ENCODE measurements at places on chromosomes 13 and 19.

DNA sequence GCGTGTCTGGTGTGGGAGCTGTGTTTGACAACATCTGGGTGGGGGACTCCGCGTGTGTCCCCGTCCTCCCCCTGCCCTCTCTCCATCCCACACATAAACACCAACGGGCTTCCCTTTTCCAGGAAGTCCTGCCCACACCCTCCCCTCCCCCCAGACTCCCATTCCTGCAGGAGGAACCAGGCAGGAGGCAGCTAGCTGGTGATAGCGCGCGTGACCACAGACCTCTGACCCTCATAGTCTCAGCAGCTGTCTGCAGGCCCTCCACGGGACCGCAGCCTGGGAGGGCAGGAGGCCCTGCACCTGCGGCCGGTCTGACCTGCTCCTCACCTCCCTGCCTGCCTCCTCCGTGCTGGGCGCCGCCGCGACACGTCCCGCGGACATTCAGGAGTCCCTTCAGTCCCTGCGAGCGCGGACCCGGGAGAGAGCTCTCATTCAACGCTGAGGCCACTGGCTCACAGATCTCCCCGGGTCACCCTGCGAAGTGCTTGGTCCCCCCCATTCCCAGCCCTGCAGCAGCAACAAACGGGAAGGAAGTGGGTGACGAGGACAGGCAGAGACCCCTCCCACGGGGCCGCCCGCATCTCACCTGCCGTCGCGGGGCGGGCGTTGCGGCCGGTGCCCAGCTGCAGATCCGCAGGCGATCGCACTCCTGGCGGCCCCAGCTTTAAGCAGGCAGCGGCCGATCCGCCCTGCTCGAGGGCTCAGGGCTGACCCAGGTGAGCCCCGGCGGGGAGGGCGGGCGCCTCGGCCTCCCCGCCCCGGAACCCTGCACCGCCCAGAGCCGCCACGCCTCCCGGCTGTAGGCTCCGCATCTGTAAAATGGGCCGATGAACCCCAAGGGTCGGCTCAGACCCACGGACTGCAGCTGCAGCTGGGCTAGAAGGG lies 1.1 kb upstream of the ACP5 start:
- DNase-seq, result no peak

DNA sequence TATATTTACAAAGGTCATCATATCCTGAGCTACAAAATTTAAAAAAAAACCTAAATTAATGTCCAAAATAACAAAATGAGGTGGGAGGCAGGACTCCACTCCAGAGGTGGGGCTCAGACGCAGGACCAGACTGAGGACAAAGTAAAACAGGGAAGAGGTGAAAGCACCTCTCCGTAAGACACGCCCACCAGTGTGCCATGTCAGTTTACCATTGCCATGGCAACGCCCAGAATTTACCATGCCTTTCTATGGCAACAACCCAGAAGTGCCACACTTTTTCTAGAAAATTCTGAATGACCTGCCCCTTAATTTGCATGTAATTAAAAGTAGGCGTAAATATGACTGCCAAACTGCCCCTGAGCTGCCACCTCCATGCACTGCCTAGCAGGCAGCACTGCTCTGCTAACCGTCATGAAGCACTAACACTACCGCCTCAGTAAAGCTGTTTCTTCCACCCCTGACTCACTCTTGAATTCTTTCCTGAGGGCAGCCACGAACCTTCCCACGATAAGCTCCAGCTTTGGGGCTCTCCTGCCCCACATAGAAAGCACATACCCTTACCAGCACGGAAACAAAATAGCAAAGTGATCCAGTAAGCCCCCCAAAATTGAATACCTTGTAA lies 22.3 kb upstream of the PDCD5 start:
- no peak for DNase-seq

GRCh38 chr13:93270769-93271742 lies 44.4 kb downstream of the GPC6 start:
- no peak for DNase-seq

GRCh38 chr19:45960595-45961235 lies 12.9 kb downstream of the NOVA2 start:
- DNase-seq, result no peak

GRCh38 chr13:32001154-32001768 lies 30.3 kb upstream of the FRY start:
- no peak for DNase-seq

DNA sequence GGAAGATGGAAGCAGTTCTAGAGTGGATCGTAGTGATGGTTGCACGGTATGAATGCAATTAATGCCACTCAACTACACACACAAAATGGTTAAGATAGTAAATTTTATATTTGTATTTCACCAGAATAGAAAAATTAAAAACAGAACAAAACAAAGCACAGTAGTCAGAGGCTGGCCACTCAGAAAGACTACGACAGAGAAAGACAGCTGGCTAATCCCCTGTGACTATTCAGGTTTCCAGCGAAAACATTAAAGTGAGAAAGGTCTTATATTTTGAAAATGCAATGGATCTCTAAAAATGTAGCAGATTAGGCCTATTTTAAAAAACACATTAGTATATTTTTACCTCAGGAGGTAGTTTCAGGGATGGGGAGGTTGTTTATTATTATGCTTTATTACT lies 131.3 kb upstream of the POSTN start:
- DNase-seq, result no peak

GRCh38 chr19:6887316-6887715 lies at the start of gene ADGRE1:
Gene ADGRE1 (plus strand): TSS chr19:6887579. CDS start chr19:6887609, 30 bp downstream.
- DNase-seq, result no peak
